Effector CD4-positive, alpha-beta T cell (primary cell): ENCODE measurements at places on chromosomes 13 and 19.

GRCh38 chr13:44601586-44601985 lies 25.5 kb upstream of the TSC22D1 start:
- DNase-seq = no peak

DNA sequence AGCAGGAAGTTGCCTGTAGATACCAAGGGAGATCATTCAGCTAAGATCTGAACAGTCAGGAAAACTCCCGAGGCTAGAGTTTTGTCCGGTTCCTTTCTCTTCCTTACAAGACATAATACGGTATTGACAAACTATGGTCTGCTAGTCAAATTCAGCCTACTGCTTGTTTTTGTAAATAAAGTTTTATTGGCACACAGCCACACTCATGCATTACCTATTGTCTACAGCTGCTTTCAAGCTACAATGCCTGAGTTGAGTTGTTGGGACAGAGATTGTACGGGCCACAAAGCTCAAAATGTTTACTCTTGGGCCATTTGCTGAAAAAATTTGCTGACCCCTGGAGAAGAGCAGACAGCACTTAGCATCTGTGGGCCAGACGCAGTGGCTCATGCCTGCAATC lies 2.5 kb downstream of the SLC1A6 start:
- DNase-seq = no peak

DNA sequence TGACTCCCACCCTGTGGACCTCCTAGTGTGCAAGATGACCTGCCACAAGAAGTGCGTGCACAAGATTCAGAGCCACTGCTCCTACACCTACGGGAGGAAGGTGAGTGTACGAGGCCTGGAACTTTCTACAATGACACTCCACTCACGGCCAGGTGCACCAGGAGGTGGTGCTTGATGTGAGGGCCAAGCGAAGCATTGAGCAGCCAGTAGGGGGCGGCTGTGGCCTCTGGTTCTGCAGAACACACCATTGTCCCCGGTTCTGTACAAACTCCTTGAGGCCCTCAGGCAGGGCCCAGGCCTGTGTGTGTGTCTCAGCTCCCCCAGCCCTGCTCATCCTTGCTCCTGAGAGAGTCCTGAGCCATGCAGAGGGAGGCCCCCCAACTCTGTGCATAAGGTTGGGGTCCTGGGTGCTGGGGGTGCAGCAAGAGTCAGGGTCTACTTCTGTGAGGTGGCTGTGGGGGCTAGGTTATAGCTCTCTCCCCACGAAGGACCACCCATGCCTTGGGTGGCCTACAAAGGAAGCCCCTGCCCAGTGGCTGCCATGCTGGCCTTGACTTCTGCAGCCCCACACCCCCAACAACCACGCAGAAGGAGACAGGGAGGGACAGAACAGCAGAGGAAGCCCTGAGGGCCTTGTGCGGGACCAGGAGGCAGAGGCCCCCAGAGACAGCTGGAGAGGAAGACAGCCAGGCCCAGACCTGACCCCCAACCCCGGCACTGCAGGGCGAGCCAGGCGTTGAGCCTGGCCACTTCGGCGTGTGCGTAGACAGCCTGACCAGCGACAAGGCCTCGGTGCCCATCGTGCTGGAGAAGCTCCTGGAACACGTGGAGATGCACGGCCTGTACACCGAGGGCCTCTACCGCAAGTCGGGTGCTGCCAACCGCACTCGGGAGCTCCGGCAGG lies 9.7 kb upstream of the USE1 start:
- DNase-seq = peak; percentile 32

GRCh38 chr19:3440082-3440481 lies 40.2 kb downstream of the SMIM24 start:
- DNase-seq = peak; percentile 47

DNA sequence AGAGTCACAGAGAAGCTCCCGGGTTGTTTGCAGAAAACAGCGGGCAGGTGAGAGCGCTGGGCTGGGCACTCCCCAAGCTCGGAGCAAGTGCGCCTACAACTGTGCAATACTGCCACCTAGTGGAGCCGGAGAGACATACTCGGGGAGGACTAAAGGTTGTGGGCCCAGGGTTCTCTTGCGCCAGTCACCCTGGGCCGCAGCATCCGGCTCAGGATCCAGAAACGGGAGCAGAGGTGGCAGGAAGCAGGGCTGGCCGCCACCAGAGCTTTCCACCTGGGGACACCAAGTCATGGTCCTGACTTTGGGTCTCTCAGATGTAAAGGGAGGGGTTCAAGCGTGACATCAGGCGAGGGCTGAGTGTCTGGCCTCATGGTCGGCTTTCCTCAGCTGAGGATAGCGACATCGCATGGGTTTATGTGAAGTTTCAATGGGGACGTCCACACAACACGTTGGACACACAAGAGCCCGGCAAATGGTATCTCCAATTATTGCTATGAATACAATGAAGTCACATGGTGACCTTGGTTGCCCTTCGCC lies 11.2 kb upstream of the KLK4 start:
- DNase-seq = peak; percentile 65

GRCh38 chr13:102311901-102312300 lies 89.9 kb downstream of the FGF14 start:
- DNase-seq = no peak

- DNase-seq = no peak
Observed at GRCh38 chr13:34926508-34926907, 15.6 kb upstream of the NBEA start.

GRCh38 chr19:49939721-49940481 lies 10.6 kb upstream of the NUP62 start:
- DNase-seq = no peak

- no peak for DNase-seq
Observed at GRCh38 chr19:12843328-12843727, 5.0 kb downstream of the MAST1 start.

DNA sequence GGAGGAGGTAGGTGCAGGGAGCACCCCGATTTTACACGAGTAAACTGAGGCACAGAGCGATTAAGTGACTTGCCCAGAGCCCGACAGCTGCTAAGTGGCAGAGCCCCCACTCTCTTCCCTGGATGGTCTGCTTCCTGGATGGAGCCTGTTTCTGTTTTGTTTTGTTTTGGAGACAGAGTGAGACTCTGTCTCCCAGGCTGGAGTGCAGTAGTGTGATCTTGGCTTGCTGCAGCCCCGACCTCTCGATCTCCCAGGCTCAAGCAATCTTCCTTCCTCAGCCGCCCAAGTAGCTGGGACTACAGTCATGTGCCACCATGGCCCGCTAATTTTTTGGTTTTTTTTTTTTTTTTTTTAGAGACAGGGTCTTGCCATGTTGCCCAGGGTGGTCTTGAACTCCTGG lies 17.3 kb downstream of the BICRA start:
- DNase-seq = no peak

- DNase-seq = no peak
Observed at GRCh38 chr19:18298601-18299000, 17.2 kb upstream of the JUND start.

GRCh38 chr19:51136851-51137551 lies 5.1 kb upstream of the SIGLEC7 start:
- no peak for DNase-seq

GRCh38 chr13:66219506-66219905 lies 1010.6 kb downstream of the PCDH9 start:
- DNase-seq = no peak

GRCh38 chr13:67123165-67123564 lies 107.0 kb downstream of the PCDH9 start:
- DNase-seq = no peak

- DNase-seq = no peak
Observed at GRCh38 chr13:100523411-100523810, 65.2 kb downstream of the GGACT start.

GRCh38 chr19:45352062-45352461 lies 11.5 kb downstream of the KLC3 start:
- DNase-seq = no peak

GRCh38 chr19:41886761-41887710 lies 4.1 kb downstream of the ARHGEF1 start:
- peak; percentile 61 for DNase-seq

- DNase-seq = no peak
Observed at GRCh38 chr13:36211567-36211966, 2.8 kb downstream of the SOHLH2 start.

- no peak for DNase-seq
Observed at GRCh38 chr13:26075498-26075897, 23.7 kb upstream of the SHISA2 start.

DNA sequence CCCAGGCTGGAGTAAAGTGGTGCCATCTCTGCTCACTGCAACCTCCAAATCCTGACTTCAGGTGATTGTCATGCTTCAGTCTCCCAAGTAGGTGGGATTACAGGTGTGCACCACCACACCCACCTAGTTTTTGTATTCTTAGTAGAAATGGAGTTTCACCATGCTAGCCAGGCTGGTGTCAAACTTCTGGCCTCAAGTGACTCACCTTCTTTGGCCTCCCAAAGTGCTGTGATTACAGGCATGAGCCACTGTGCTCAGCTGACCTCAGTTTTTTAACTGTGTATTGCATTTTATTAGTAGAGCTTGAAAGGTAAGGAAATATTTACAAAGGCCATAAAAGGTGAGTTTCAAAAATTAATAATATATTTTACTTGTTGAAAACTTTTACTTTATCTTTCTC lies 2.3 kb downstream of the ZNF726 start:
- DNase-seq = no peak

DNA sequence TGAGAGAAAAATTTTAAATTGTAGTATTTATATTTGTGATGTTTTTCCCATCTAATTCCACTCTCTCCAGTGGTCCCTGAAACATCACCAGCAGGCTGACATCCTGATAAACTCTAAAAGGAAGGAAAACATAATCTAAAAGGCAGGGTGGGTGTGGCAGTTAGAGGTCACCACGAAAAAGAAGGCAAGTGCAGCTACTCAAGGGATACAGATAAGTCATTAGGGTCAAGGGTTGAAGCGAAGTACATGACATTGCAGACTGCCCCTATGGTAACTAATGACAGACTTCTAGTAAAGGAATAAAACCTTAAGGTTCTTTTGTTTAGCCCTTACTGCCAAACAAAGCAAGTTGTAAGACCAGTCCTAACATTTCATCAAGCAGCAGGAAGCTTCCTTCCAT lies 6.0 kb upstream of the NEK3 start:
- DNase-seq = no peak

- DNase-seq = no peak
Observed at GRCh38 chr13:28582892-28583240, 76.1 kb upstream of the POMP start.

GRCh38 chr13:35684432-35684831 lies 207.9 kb upstream of the MAB21L1 start:
- no peak for DNase-seq

GRCh38 chr19:658916-659839 lies 3.8 kb downstream of the RNF126 start:
- peak; percentile 64 for DNase-seq

DNA sequence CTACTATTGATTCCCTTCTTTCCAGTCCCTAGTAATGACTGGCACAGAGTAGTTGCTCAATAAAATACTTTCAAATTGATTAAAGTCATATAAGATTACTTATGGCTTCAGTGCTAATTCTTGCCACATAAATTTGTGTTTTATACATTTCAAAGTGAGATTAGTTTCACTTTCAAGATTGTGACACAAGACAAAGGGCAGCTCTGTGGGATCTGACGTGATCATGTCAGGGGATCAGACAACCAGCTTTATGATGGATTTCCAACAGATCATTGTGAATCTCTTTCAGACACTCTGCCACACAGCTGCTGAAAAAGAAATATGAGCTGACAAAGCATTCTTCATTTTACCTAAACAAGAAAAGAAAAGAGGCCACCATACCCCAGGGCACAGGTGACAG lies 73.4 kb upstream of the POMP start:
- no peak for DNase-seq

- no peak for DNase-seq
Observed at GRCh38 chr19:15432018-15432494, 13.3 kb upstream of the AKAP8L start.

- DNase-seq = no peak
Observed at GRCh38 chr19:17406046-17406886, 836 bp upstream of the BST2 start.

DNA sequence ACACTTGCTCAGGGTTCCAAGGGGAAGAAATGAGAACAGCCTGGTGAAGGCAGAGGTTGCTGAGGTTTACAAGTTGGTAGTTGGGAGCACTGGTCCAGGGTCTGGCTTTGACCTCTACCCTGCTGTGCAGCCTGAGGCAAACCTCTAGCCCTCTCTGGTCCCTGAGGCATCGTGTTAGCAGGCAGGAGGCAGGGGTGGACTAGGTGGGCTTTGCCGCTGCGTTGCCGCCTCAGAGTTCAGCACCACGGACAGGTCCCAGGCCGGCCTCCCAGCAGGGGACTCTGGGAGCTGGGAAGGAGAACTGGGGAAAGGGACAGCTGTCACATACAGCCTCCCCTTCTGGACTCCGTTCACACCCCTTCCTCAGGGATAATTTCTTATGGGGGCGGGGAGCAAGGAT lies 3.1 kb downstream of the NCAN start:
- no peak for DNase-seq

- no peak for DNase-seq
Observed at GRCh38 chr19:410243-410781, 1.4 kb upstream of the C2CD4C start.

GRCh38 chr19:573519-573825 lies 1.1 kb downstream of the BSG start:
- DNase-seq = no peak
